Activated CD4-positive, alpha-beta T cell treated with anti-CD3 and anti-CD28 coated beads for 36 hours (primary cell): ENCODE measurements at places on chromosomes 1 and 21.

- DNase-seq: no peak
- H3K36me3 ChIP-seq: no peaks in the 10 kb centered on the region
- no peak overlapping the region for H3K4me3 ChIP-seq
- H3K4me1 ChIP-seq: no peaks in the 10 kb centered on the region
- H3K27ac ChIP-seq: no peak overlapping the region
Measured at GRCh38 chr1:160158031-160158430, 6.6 kb downstream of the ATP1A4 start.

DNA sequence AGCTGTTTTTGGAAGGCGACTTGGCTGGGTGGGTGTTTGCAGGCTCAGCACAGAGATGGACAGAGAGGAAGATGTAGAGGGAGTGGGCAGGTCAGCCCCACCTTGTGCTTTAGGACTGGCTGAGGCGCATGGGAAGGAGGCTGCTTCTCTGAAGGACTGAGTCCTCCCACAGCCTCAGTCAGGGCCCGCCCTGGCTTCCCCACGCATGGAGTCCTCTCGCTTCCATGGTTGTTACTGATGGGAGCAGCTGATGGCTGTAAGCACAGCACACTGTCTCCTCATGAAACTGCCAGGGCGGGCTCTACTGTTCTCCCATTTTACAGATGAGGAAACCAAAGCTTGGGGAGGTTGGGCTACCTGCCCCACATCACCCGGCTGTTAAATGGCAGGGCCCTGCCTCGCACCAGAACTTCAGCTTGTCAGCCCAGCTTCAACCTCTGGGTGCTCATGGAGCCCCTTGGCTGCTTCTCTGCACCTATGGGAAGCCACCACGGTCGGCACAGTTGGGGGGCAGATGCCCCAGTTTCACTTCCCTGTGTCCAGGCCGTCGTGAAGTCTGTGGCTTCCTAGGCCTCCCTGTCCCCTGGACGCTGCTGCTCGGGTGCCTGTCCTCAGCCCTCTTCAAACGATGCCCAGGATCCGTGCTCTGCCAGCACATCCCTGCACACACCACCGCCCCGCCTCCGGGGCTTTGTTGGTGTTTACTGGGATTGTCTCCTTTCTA lies 2.4 kb downstream of the TMEM201 start:
- H3K27me3 ChIP-seq: no peaks in the 10 kb centered on the region
- no peak for DNase-seq
- H3K4me3 ChIP-seq: peak overlapping the region; percentile 80
- H3K4me1 ChIP-seq: peaks cover 27% of the 10 kb centered on the region
- H3K36me3 ChIP-seq: peaks cover 6% of the 10 kb centered on the region

DNA sequence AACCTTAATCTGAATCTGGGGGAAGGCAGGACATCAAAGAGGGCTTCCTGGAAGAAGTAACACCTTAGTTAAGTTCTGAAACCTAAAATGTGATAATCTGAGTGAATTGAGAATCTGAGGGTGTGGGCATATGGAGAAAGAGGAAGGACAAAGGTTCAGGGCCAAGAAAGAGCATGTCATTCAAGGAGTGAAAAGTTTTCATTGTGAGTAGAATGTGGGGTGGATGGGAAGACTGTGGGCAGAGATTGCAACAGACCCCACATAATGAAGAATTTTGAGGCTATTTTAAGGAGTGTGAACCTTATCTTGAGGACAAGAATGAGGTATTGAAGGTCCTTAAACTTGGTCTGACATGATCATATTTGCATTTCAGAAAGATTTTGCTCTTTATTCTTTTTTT lies 227.2 kb downstream of the PTGER3 start:
- H3K4me1 ChIP-seq: no peaks in the 10 kb centered on the region
- no peak overlapping the region for H3K27ac ChIP-seq
- no peak overlapping the region for H3K4me3 ChIP-seq
- no peaks in the 10 kb centered on the region for H3K27me3 ChIP-seq

GRCh38 chr1:208997726-208998312 lies 585.7 kb upstream of the CAMK1G start:
- DNase-seq: no peak
- no peaks in the 10 kb centered on the region for H3K36me3 ChIP-seq
- H3K4me1 ChIP-seq: no peaks in the 10 kb centered on the region
- no peak overlapping the region for H3K27ac ChIP-seq
- H3K4me3 ChIP-seq: no peak overlapping the region

GRCh38 chr1:231936983-231937775 lies 310.6 kb downstream of the DISC1 start:
- no peaks in the 10 kb centered on the region for H3K36me3 ChIP-seq
- no peaks in the 10 kb centered on the region for H3K27me3 ChIP-seq
- no peak overlapping the region for H3K27ac ChIP-seq
